ENCODE measurements at places on chromosomes 7 and 10.

GRCh38 chr7:75979759-75980429 is 14.5 kb downstream of the TMEM120A start:
- DNase-seq: no peak

GRCh38 chr7:27242555-27243339 is at the start of gene EVX1:
TSS of gene EVX1 (plus strand) at chr7:27242802. CDS start at chr7:27243031, 229 bp downstream.
- DNase-seq: no peak

- DNase-seq: no peak
Measured at GRCh38 chr10:30425336-30426075, 8.5 kb upstream of the MAP3K8 start.

DNA sequence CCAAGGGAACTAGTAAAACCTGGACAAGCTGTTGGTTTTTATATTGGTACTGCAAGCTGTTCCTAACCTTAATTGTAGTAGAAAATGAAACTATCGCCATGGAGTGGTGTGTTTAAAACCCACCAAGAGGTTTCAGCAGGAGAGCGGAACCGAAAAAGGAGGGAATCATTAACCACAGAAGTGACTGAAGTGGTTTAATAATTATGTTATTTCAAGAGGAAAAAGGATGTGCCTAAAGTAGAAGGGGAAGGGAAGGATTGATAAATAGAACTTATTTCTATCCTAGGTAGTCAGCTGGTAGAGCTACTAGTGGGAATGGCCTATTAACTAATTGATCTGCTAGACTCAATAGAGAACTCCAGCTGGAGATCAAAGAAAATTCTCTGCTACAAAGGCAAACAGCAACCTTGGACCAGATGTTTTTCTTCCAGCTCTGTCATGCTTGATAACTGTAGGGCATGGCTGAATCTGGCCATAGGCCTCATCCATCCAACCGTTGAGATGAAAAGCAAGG is 91.8 kb downstream of the BAMBI start:
- no peak for DNase-seq

- no peak for DNase-seq
Measured at GRCh38 chr7:20194343-20194995, 22.7 kb downstream of the MACC1 start.

- DNase-seq: peak; percentile 13
Measured at GRCh38 chr7:93890464-93891068, at the start of gene TFPI2. TSS of gene TFPI2 (minus strand) at chr7:93890753. CDS start at chr7:93890678, 75 bp downstream.

- DNase-seq: no peak
Measured at GRCh38 chr7:116769546-116769945, 92.8 kb upstream of the CAPZA2 start.

GRCh38 chr7:117961235-117961634 is 88.0 kb upstream of the CTTNBP2 start:
- DNase-seq: no peak

GRCh38 chr7:137846827-137847567 is at the start of gene DGKI:
TSS of gene DGKI (minus strand) at chr7:137846974.
- no peak for DNase-seq

DNA sequence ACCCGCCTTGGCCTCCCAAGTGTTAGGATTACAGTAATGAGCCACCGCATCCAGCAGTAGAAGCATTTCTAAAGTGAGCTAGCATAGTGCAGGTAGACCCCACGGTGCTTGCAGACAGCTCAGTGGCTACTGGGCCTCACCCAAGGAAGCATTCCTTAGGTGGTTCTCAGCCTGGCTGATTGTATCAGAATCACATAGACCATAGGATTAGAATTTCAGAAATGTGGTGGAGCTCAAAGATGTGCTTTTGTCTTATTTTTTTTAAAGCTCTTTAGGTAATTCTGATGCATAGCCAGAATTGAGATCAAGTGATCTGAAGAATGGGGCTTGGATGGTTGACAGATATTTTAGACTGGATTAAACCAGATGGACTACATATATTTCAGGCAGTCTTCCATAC is 10.9 kb downstream of the ANLN start:
- no peak for DNase-seq

- DNase-seq: no peak
Measured at GRCh38 chr10:84306751-84307384, 21.5 kb upstream of the CCSER2 start.

DNA sequence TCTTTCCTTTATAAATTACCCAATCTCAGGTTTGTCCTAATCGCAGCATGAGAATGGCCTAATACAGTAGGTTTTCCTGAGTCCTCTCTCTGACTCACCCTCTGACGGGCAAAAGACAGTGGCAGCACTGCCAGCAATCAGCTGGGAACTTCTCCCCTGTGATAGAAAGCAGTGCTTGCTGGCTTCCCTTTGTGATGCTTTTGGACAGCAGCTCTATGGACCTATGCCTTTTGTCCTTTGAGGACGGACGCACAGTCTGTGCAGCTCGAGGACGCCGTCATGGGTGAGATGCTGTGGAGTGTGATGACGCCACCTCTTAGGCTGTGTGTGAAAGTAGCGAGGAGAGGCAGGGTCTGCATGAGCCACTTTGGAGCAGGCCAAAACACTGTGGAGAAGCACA is 68.8 kb downstream of the KIAA1217 start:
- DNase-seq: no peak

Data from thoracic aorta (tissue), 2 donors.